Activated CD8-positive, alpha-beta memory T cell treated with anti-CD3 and anti-CD28 coated beads, Interleukin-2, amount 50 U/mL, for 48 hours (primary cell): ENCODE measurements at places on chromosomes 7 and 10.

GRCh38 chr10:46518028-46518725 lies 38.3 kb downstream of the GPRIN2 start:
- peak; percentile 25 for DNase-seq

DNA sequence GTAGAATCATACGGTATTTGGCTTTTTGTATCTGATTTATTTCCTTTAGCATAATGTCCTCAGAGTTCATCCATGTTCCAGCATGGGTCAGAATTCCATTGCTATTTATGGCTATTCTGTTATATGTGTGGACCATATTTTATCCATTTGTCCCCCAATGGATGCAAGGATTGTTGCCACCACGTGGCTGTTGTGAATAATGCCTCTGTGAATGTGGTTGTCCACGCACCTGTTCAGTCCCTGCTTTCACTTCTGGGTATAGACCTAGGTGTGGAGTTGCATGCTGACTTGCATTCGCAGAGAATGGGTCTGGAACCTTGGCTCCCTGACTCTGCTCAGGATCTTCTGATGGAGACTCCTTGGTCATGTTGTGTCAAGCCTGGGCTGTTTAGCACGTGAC lies 199.9 kb downstream of the CAMK1D start:
- DNase-seq, result no peak

GRCh38 chr7:70312336-70312735 lies 714.1 kb downstream of the AUTS2 start:
- DNase-seq, result no peak

DNA sequence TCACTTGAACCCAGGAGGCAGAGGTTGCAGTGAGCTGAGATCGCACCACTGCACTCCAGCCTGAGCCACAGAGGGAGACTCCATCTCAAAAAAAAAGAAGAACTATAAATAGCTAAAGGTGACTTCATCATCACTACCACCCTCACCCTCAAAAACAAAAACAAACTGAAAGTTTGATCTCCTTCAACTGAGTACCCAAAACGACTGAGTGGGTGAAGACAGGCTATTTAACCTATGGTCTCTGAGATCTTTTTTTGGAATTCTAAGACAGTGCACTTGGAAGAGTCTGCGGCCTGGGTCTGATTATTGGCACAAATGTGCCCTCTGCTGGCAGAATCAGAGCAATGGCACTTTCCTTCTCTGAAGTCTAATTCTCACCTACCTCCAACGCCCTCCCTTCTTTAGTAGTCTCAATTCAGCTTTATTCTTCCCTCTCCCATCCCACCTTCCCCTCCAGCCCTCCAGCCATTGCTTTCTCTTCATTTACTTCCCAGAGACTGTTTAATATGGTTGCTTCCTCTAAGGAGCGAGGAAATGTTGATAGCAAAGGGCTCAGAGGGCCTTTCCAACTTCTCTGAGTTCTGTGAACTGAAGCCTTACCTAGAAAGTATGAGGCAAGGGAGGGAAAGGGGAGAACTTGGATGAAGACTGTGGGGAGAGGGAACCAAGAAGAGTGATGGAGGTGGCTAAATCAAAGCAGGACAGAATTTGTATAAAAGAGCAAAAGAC lies 2.9 kb upstream of the MYOZ1 start:
- DNase-seq, result peak; percentile 62

DNA sequence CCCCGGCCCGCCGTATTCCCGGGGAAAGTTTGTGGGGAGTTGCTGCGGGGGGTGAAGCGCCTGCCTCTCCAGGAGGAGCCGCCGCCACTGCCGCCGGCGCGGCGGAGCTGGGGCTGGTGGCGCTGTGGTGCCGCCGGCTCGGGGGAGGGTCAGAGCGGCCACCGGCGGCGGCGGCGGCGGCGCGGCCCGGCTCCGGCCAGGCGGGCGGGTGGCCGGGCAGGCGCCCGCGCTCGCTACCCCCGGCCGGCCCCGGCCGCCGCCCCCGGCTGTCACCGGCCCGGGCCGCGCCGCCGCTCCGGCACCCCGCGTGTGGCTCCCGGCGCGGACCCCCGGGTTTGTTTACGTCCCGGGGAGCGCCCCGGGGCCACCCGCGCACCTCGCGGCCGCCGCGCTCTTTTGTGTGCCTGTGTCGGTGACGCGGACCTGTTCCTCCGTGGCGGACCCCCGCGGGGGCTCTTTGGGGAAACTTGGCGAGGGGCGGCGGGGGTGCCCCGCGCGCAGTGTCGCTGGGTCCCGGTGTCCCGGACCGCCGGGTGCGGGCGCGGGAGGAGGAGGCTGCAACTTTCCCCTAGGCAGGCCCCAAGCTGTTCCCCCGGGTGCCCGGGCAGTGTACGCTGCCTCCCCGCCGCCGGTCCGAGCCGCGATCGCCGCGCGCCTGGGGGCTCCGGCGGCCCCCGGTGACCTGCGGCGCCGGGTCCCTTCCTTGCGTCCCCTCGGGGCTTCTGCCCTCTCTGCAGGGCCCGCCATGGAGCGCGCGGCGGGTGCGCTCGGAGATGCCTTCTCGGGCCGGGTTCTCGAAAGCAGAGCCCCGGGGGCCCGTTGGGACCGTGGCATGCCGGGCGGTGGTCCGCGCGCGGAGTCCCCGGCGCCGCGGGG lies 593 bp upstream of the CUX1 start:
- peak; percentile 62 for DNase-seq

GRCh38 chr10:126066456-126066855 lies 170.1 kb downstream of the FANK1 start:
- no peak for DNase-seq

- DNase-seq, result no peak
Observed at GRCh38 chr10:88027570-88027969, 164.1 kb downstream of the PTEN start.

GRCh38 chr10:68721673-68722335 lies 765 bp downstream of the CCAR1 start:
- no peak for DNase-seq
